Muscle of leg (tissue), 16 donors: ENCODE measurements at places on chromosomes 12 and 14.

GRCh38 chr12:15444523-15444922 lies 122.2 kb downstream of the PTPRO start:
- no peak for DNase-seq

- DNase-seq = no peak
Observed at GRCh38 chr12:122659579-122659978, 43.6 kb downstream of the HCAR2 start.

GRCh38 chr12:16238661-16239060 lies 38.8 kb downstream of the SLC15A5 start:
- DNase-seq = peak; percentile 35

DNA sequence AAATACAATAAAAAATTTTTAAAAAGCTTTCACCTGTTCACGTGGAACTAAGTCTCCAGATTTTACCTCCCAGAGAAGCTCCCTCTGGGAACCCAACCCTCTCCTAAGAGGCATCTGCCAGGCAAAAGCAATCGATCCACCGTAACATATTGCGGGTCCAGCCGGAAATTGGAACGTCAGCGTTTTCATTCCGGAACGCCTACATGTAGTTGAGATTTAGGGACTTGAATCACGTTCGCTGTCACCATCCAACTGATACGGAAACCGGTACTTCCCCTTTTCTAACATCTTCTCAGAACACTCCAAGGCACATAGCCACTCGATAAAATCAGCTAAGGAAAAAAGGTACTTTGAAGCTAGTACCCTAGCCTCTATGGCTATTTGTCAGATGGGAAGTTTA lies 70.3 kb downstream of the COX16 start:
- DNase-seq = no peak

DNA sequence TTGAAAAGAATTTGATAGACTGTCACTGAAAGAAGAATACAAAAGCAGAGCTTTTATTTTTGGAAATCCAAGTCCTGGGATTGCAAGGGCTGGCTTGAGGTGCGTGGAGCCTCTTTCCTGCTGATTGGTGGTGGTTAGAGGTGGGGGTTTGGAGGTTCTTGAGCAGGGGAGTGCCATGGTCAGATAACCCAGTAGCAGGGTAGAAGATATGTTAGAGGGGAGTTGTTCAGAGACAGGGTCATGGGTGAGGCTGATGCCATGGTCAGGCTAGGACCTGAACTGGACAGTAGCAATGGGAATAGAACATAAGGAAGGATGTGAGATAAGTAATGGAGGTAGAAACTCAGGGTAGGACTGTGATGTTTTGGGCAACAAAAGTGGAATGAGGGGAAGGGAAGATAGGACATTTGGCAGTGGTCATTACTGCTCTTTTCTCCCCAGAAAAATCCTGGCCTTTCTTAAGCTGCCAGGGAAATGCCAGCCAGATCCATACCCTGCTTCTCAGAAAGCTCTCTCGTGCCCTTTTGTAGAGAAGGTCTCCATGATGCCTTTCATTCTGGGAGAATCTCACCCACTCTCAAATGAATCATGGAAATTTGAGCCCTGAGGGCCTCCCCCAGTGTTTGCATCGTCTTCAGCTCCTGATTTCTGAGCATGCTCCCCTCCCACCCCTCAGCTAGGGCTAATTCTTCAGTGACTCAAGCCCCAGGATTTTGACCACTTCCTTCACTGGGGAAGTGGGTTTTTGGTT lies 9.5 kb downstream of the EMP1 start:
- peak; percentile 47 for DNase-seq

DNA sequence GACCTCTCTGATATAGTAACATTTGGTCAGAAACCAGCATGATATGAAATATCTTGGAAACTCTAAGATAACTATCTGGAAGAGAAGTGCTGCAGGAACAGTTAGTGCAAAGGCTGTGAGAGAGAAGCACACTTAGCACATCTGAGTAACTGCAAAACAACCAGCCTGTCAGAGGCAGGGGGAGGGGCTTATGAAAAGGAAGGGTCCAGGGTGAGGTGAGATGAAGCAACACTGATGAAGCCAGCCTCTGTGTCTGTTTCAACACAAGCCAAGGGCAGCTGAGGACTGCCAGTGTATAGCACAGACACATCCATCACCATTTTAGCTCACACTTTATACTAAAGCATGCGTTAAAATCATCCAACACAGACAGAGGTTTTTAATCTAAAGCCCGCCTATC lies 37.4 kb upstream of the OVCH1 start:
- peak; percentile 12 for DNase-seq

DNA sequence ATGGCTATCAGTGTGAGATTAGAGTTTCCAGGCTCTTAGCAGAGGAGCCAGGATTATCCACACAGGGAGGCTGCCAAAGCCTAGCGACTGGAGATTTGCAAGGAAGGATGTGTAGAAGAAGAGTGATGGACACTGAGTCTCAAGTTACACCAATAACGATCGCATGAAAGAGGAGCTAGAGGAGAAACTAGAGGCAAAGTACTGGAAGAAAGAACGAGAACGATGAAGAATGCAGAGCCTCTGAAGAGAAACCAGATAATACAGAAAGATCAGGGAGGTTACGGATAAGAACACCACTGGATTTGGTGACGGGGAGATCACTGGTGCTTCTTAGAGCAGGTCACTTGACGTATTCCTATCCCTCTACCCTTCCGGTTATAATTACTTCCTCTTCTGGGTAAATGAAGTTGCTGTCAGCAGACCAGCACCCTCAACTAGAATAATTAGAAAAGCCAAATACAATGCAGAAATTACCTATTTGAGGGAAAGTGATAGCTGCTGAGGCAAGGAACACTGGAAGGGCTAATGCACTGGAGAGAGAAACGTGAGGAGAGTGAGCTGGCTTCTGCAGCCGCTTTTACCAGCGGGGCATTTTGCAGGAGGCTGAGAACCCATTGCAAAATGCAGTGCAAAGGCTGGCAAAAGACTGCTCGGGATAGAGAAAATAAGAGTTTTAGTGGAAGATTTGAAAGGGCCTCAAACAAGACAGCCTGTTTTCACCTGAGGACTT lies 93.1 kb upstream of the HIF1A start:
- DNase-seq = no peak

DNA sequence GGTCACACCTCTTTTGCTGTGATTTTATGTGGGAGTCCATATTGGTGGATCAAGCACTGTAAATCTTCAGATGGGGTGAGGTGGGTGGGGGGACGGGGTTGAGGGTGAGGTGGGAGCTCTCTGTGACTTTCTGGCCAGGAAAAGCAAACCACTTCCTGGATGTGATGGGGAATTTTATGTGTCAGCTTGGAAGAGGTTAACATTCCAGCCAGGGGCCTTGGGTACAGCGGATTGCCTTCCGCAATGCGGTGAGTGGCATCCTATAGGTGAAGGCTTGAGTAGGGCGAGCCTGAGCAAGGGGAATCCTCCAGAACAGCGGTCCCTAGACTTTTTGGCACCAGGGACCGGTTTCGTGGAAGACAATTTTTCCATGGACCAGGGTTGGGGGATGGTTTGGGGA lies 36.2 kb downstream of the DLK1 start:
- DNase-seq = no peak

DNA sequence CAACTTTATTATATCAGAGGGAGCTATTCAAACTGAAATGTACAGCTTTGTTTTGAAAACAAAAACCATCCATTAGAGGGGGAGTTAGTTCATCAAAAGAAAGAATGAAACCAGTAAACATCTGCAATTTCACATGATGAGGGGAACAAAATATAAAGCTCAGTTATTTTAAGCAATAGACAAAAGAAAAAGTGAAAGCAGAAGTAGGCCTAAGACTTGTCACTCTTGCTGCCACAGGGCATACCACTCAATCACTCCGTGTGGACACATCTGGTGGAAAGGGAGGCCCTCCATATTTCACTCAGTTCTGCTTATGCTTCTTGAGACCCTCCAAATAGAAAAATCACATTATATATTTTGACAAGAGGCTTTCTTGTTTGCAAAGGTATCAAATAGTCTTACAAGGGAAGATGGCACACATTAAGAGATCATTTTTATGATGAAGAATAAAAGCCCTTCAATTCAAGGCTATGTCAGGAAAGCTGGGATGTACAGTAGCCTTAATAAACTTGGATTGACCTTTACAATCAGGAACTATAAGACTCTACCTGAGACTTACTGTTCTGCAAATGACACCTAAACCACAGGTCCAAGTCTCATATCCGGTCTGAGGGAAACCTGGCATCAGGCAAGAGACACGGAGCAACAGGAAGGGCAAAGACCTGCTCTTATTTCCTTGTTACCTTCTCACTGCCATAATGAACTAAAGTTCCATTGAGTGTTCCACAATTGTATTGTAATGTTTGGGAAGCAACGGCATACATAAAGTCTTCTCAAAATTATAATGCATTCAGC lies 222.5 kb upstream of the GRIP1 start:
- peak; percentile 16 for DNase-seq

DNA sequence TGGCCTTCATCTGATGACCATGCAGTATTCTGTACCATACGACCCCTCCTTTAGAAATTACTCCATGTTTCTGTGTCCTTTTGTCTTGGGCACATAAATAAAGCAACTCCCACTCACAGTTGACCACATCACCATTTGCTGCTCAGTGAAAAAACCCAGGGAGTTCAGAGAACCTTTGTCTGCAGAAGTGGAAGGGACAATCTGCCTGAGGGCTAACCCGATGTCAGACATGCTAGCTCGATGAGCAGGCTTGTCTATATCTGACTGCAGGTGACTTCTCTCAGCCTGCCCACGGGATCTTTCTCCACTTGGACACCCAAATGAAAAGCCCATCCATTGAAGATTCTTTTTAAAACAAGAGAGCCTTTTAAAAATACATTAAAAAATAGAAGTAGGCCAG lies 45.7 kb upstream of the GRIP1 start:
- no peak for DNase-seq

- DNase-seq = no peak
Observed at GRCh38 chr14:83923842-83924241, 1606.1 kb upstream of the FLRT2 start.

- no peak for DNase-seq
Observed at GRCh38 chr14:78535041-78535440, 364.9 kb downstream of the NRXN3 start.

DNA sequence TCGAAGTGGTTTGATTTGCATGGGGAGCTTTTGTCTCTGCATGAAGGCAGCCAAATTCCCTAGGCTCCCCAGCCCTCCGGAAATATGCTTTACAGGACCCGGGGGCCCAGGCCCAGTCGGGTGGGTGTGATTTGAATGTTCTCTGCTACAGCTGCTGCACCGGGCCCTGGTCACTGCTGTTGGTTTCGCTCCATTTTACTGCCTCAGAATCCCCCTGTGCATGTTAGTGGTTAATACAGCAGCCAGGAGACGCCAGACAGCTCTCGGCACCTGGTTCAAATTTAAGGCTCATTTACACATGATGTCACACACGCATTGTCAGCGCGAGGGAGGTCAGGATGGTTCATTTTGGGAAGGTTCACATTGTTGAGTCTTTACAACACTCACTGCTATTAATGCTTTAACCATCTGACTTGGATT lies 99.6 kb downstream of the SLC38A6 start:
- DNase-seq = peak; percentile 97

DNA sequence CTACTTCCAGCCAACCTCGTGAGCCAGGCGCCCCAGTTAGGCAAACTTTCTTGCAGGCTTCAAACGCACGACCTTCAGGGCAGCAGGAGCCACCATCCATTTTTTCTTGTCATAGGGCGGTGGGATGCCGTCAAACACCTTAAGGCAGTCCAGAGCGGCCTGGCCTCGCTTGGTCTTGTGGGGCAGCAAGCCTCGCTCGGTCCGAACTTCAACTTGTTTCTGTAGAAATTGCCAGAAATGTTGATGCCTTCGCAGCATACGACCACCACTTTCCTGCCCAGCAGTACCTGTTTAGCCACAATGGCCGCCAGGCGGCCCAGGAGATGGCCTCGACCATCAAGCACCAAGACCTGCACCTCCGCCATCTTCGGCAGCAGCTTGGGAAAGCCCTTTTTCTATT lies 474.7 kb downstream of the MDGA2 start:
- no peak for DNase-seq

GRCh38 chr12:99833397-99833796 lies 151.3 kb downstream of the ANKS1B start:
- no peak for DNase-seq

DNA sequence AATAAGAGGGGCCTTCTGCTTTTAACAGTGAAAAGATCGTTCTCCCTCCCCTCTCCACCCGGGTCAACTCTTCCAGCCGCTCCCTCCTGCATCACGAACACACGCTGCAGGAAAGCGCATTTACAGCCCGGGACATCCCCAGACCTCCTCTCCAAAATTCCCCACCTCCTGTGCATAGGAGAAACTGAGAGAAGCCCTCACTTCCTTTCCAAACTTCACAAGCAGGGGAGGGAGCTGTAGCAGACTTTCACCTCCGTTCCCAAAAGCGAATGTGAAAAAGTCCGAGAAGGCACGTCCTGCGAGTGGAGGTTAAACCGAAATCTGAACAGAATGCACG lies 513 bp downstream of the BCAT1 start:
- DNase-seq = peak; percentile 91

DNA sequence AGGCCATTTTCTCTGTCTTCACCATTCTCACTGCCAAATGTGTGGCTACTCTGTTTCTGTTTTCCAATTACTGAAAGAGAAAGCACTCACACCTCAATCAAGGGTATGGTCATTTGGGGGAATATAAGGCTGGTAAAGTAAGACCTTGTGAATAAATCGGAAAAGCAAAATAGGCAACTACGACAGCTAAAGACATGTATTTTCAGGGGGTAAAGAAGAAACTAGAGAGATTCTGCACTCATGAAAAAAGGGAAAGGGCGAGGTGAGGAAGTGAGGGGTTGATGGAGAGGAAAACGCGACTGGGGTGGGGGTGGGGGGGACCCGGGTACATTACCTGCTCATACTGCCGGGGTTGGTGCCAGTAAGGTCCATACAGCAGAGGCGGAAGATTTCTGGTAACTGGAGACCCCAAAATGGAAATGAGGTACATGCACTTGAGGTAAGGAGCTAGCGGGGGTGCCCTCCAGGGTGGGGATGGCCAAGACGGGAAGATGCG lies 19.3 kb downstream of the CHD8 start:
- no peak for DNase-seq

DNA sequence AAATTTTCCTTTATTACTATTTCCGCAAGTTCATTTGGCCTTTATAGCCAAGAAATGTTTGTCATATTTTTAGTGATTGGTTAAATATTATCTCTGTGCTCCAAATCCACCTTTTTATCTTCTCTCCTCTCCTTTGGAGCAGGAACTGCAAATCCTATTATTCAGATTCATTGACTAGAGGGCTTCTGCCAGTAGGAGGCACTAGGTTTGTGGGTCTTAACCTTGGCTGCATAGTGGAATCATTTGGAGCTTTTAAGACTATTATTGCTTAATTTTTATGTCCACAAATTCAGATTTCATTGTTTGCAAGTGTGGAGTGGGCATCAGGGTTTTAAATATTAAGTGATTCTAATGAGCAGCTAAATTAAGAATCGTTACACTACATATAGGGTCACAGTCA lies 75.3 kb upstream of the SYT10 start:
- no peak for DNase-seq

DNA sequence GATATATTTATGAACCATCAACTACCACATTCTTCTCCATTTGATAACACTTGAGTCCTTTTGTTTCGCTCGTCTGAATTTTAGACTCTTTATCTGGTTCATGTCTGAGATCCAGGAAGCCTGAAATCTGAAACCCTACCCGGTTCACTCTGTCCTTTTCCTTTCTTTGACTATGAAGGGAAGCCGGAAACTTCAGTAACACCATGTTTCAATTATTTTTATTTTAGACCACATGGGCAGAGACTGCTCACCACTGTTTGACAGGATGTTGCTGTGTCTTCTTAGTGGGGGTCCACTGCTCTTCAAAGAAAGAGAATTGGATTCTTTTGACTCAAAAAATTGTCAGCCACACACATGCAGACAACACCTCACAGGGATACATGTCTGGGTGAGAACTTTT lies 331.9 kb upstream of the FLRT2 start:
- DNase-seq = no peak
